Liver (tissue), 10 donors: ENCODE measurements at places on chromosomes 11 and 22. TPM values are rescaled to one million over a fixed set of nuclear protein-coding genes. Genes with fewer than 3 reads are reported as not detected.

Gene PHLDA2
- 0.99 TPM for polyA plus RNA-seq

Gene CBX7
- 2.2 TPM for polyA plus RNA-seq

Gene LGALS12
- polyA plus RNA-seq = not detected

Gene OR5D18
- not detected for polyA plus RNA-seq

DNA sequence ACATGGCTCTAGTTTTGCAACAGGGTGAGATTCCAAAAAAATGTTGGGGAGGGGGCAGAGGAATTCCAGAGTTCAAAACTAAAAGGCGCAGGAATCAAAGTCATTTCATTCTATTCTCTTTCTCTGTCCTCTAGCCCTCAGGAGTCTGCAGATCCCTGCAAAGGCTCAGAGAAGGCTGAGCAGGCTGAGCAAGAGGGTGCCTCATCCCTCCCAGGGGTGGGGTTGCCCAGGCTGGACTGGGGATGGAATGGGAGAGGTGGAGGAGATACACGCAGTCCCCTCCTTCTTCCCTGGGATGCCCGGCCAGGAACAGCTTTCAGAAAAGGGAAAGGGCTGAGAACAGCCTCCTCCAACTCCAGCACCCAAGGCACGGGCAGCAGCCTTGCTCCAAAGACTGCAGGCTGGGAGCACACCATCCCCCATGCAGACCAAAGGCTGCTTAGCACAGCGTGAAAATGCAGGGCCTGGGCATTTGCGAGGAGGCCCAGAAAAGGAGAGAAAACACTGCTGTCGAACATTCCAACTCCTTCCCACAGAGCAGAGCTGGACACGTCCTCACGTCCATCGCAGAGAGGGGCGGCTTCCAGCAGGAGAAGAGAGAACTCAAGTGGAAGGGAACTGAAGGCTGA, 51.8 kb downstream of the MN1 start:
- DNase-seq = no peak
- peaks cover 4% of the 10 kb centered on the region for H3K27me3 ChIP-seq
- no peaks in the 10 kb centered on the region for H3K36me3 ChIP-seq

DNA sequence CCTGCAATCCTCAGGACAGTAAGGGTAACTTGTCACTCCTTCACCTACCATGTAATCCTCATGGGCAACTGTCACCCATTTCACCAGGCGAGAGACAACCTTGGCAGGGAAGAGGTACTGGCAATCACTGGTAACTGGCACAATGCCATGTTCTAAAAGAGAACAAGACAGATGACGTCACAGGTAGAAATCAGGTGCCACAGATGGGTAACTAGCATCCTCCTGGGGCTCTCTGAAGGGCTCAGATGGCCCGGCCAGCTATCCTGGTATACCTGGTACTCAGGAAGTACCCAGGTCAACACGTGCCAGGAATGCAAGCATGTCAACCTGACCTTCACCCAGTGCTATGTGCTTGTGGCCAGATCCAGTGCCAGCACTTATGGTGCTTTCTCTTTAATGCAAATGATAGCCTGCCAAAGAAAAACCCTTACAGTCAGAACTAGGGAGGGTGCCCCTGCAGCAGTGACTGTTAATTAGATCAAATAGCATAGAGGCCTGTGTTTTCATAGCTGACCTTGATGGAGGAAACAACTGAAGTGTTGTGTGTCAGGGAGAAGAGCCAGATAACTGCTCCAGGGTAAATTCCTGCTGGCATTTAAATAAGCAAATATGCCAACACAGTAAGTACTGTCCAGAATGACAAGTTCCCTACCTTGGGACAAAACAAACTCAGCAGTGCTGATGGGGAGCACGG, 36.2 kb downstream of the THOC5 start:
- H3K4me3 ChIP-seq = no peak overlapping the region
- H3K27me3 ChIP-seq = no peaks in the 10 kb centered on the region
- no peak for DNase-seq
- H3K4me1 ChIP-seq = peaks cover 15% of the 10 kb centered on the region
- H3K36me3 ChIP-seq = peaks cover 13% of the 10 kb centered on the region

GRCh38 chr22:41561788-41562187, 978 bp downstream of the CSDC2 start:
- no peaks in the 10 kb centered on the region for H3K4me1 ChIP-seq
- DNase-seq = no peak
- H3K36me3 ChIP-seq = no peaks in the 10 kb centered on the region
- no peak overlapping the region for H3K27ac ChIP-seq
- no peaks in the 10 kb centered on the region for H3K27me3 ChIP-seq
- H3K4me3 ChIP-seq = peak overlapping the region; percentile 43

DNA sequence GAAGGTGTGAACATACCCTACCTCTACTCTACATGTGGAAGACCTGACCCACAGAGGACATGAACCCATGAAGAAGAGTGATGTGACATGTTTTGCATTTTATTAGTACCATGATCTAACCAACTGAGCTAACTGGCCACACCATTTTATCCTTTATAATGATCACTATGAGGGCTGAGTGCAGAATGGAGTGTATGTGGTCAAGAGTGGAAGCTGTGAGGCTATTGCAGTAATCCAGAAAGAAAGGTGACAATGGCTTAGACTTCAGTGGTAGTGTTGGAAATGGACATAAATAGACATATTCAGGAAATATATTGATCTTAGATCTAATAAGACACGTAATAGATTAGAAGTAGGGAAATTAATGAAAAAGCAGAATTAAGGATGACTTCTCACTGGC, 3.8 kb downstream of the SRSF8 start:
- H3K36me3 ChIP-seq = no peaks in the 10 kb centered on the region
- peaks cover 9% of the 10 kb centered on the region for H3K4me1 ChIP-seq
- no peaks in the 10 kb centered on the region for H3K27me3 ChIP-seq
- H3K4me3 ChIP-seq = no peak overlapping the region
- DNase-seq = no peak

GRCh38 chr11:70270104-70270876, at the start of gene PPFIA1:
TSS of gene PPFIA1 (plus strand) at chr11:70270690. CDS start at chr11:70272173, 1,483 bp downstream.
- peak within 1 kb of the TSS; percentile 99 for H3K4me3 ChIP-seq
- peak; percentile 95 for DNase-seq
- peak within 1 kb of the TSS; percentile 90 for H3K27ac ChIP-seq
- H3K36me3 ChIP-seq = peaks cover 15% of the 10 kb centered on the region

- no peaks in the 10 kb centered on the region for H3K36me3 ChIP-seq
- H3K4me1 ChIP-seq = no peaks in the 10 kb centered on the region
- DNase-seq = no peak
- no peak overlapping the region for H3K4me3 ChIP-seq
- H3K27ac ChIP-seq = no peak overlapping the region
- no peaks in the 10 kb centered on the region for H3K27me3 ChIP-seq
Measured at GRCh38 chr11:130721023-130721681, 195.1 kb downstream of the SNX19 start.

- no peaks in the 10 kb centered on the region for H3K4me1 ChIP-seq
- peaks cover 5% of the 10 kb centered on the region for H3K27me3 ChIP-seq
- no peak overlapping the region for H3K4me3 ChIP-seq
- DNase-seq = no peak
Measured at GRCh38 chr22:47605886-47606285, 843.4 kb downstream of the TBC1D22A start.

- H3K4me1 ChIP-seq = no peaks in the 10 kb centered on the region
- DNase-seq = no peak
- H3K27me3 ChIP-seq = no peaks in the 10 kb centered on the region
- H3K36me3 ChIP-seq = no peaks in the 10 kb centered on the region
Measured at GRCh38 chr11:46894506-46894905, 23.8 kb downstream of the LRP4 start.

DNA sequence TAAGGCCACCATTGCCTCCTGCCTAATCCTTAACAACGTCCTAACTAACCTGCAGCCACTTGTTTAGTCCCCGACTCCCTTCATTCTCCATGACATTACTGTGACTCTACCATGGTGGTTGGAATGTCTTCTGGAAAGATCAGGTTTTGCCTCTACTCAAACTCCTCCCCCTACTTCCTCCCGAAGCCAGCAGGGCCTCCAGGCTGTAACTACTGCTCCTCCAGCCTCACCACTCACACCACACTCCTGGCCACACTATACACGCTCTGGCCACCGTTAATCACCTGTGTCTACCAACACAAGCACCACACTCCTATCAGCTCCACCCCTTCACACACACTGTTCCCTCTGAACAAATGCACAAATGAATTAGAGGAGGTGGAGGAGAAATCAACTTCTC, 69.2 kb downstream of the PACSIN2 start:
- no peak overlapping the region for H3K27ac ChIP-seq
- no peaks in the 10 kb centered on the region for H3K27me3 ChIP-seq
- H3K36me3 ChIP-seq = no peaks in the 10 kb centered on the region
- no peaks in the 10 kb centered on the region for H3K4me1 ChIP-seq
- no peak overlapping the region for H3K4me3 ChIP-seq
- no peak for DNase-seq

GRCh38 chr11:1882265-1883238, 9.1 kb downstream of the PRR33 start:
- H3K4me3 ChIP-seq = no peak overlapping the region
- no peak overlapping the region for H3K27ac ChIP-seq
- H3K36me3 ChIP-seq = no peaks in the 10 kb centered on the region
- H3K27me3 ChIP-seq = no peaks in the 10 kb centered on the region
- peak; percentile 91 for DNase-seq

DNA sequence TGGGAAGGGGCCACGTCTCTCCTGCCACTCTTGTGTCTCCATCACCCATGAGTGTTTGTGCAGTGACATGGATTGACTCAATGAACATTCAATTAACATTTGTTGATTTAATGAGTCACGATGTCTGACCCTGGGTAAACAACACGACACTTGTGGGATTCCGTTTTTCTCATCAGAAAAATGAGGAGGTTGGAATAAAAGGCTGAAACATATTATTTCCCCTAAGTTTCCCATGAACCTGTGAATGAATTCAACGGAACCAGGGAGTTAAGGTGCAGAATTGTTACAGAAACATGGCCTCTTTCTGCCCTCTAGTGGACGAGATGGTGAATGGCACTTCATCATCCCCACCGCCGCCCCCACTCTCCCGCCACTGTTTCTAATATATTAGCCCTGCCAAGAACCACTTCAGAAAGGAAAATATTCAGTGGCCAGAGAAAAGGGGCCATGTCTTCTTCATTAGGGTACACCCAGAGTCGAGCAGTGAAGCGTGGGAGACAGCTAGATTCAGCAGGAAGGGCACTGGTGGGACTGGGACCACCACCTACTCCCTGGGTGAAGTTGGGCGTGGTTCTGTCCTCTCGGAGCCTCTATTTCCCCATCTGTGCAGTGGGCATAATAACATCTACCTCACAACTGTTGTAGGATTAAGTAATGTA, 46.3 kb upstream of the SYT13 start:
- H3K27ac ChIP-seq = no peak overlapping the region
- H3K27me3 ChIP-seq = no peaks in the 10 kb centered on the region
- no peaks in the 10 kb centered on the region for H3K36me3 ChIP-seq
- DNase-seq = no peak

GRCh38 chr11:10328314-10329098, 23.6 kb downstream of the ADM start:
- no peak overlapping the region for H3K27ac ChIP-seq
- no peaks in the 10 kb centered on the region for H3K27me3 ChIP-seq
- no peak for DNase-seq

- H3K4me1 ChIP-seq = no peaks in the 10 kb centered on the region
- no peak overlapping the region for H3K27ac ChIP-seq
- no peak for DNase-seq
- H3K27me3 ChIP-seq = no peaks in the 10 kb centered on the region
- H3K36me3 ChIP-seq = no peaks in the 10 kb centered on the region
- H3K4me3 ChIP-seq = no peak overlapping the region
Measured at GRCh38 chr11:85698195-85698594, 12.2 kb upstream of the CCDC89 start.

DNA sequence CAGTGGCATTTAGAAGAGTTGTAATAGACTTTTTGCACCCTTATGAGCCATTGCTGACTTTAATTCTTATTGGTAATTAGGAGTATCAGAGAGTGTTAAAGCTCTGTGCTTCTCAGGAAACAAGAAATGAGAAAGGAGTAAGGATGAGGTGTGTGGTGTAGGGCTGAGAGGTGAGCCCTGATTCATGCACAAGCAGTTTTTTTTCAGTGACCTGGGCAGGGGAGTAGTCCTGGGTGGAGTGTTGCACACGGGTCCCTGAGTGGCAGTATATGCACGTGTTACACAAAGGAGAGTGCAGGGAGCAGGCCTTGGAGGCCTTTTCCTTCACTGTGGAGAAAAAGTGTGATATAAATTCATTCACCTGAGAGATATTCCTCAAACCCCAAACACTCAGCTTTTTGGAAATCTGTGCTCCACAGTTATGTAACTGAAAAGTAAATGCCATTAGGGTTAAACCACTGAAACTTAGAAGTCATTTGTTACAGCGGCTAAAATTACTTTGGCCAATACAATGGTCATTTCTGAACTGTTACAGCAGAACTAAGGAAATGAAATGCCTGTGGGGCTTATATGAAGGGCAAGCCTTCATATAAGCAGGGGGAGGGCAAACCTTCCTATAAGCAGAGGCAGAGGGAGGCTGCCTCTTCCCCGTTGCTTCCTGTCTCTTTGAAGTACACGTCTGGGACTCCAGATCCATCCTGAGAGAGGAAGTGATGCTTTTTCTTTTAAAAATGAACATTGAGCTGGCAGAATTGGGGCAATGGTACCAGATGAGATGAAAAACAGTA, 62.6 kb upstream of the OLFML1 start:
- no peaks in the 10 kb centered on the region for H3K36me3 ChIP-seq
- no peak overlapping the region for H3K27ac ChIP-seq
- H3K4me3 ChIP-seq = no peak overlapping the region
- no peak for DNase-seq

DNA sequence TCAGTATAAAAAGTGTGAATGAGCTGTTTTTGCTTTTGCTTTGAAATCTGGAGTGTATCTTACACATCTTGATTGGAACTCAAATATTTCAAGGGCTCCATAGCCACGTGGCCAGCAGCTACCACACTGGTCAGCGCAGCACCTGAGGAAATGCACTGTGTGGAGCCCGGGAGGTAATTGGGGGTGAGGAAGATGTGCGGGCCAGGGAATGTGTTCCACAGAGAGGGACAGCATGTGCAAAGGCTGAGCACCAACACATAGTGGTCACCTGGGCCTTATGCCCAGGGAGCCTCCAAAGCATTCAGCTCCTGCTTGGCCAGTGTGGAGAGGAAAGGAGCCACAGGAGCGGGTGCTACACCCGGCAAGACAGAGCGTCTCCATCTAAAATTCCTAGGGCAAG, 20.8 kb downstream of the RELT start:
- no peaks in the 10 kb centered on the region for H3K36me3 ChIP-seq
- H3K4me1 ChIP-seq = no peaks in the 10 kb centered on the region
- no peak for DNase-seq

GRCh38 chr22:38734421-38735100, 21.2 kb downstream of the SUN2 start:
- peak overlapping the region; percentile 81 for H3K27ac ChIP-seq
- H3K36me3 ChIP-seq = peaks cover 62% of the 10 kb centered on the region

GRCh38 chr11:132859306-132859705, 673.0 kb downstream of the OPCML start:
- no peak for DNase-seq
- no peaks in the 10 kb centered on the region for H3K36me3 ChIP-seq
- no peaks in the 10 kb centered on the region for H3K27me3 ChIP-seq
- no peaks in the 10 kb centered on the region for H3K4me1 ChIP-seq
- H3K27ac ChIP-seq = no peak overlapping the region
- H3K4me3 ChIP-seq = no peak overlapping the region
